ENCODE measurements at places on chromosomes 16 and 17.
A peak's percentile ranks its signal among the peaks of the same experiment; 100 is the strongest.

- DNase-seq = no peak
These were observed 1584.4 kb upstream of the GOT2 start for GRCh38 chr16:60318486-60318885.

DNA sequence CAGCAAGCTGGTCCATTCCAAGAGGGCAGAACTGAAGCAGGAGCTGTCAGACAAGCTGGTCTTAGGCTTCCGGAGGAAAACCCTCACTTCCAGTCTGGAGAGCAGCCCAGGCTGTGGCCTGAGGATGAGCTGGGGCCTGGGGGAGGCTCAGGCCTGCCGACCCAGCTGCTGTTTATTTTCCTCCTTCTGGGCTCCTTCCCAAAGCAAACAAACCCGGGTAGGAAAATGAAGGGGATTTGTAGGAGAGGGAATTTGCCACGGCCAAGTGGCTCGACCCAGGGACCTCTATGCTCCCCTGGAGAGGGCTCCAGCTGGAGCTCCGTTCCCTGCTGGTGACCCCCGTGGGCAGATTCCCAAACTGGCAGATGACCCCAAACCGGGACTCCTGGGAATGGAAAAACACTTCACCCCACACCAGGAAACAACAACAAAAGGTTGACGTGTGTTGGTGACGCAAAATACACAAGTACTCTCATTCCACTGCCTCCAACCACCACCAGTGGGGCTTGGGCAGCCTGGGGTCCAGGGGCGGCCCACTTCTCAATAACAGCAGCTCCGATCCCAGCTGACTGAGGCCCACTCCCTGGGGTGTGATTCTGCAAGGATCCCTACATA is 8.8 kb downstream of the JUP start:
- DNase-seq = no peak

DNA sequence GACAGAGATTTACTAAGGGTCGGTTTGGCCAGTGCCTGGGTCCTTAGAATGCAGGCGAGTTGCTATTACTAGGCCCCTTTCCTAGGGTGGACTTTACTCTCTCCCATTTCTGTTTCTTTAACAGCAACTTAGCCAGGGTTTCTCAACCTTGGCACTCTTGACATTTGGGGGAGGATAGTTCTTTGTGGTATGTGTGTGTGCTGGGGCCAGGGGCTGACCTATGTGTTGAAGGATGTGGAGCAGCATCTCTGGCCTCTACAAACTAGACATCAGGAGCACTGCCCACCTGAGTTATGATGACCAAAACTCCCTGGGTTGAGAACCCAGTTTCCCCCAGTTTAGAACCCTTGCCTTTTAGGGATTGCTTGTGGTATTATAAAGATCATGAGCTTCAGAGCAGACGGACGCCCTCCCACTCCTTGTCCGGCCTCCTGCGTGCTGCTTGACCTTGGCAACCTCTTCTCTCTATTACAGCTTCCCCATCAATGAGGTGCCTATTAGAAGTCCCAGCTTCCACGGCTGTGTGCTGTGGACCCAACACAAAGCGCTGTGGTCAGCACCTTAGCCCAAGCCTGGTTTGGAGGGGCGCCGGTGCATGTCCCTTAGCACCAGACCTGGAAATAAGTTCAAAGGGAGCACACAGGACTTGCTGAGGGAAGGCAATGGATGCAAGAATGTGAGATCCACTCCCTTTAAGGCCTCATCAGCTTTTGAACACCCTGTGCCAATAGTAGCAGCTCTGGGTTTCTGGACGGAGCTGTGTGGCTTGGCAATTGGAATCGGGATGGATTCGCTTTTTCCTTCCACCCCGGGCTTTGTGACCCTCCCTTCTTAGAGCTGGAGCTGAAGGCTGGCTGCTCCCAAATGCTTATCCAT is 239.2 kb upstream of the MAF start:
- no peak for DNase-seq

DNA sequence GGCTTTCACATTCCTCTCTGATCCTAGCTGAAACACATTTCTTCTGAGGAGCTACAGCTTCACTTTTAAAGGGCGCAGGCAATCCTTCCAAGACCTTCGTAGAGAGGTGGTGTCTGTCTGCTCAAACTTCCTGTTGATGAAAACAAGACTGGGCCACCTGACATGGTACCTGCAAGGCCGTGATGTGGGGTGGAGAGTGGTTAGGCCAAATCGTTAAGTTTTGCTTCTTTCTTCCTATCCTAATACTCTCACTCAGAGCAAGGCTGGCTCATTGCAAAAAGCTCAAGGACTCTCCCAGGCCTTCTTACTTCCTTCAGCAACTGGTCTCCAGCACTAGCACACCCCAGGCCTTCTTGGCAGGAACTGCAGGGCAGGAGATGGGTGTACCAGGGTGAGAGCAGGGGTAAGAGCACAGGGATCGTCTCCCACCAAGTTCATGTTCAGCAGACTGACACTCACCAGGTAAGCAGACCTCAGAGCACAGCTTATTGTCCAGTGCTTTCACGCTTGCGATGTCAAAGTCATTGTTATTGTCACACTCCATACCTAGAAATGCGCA is 10.9 kb upstream of the FOXJ1 start:
- DNase-seq = no peak

- DNase-seq = no peak
These were observed 4.3 kb upstream of the NTN1 start for GRCh38 chr17:9016941-9017552.

- DNase-seq = no peak
These were observed 251.2 kb downstream of the ENGASE start for GRCh38 chr17:79325709-79326430.

GRCh38 chr17:49249890-49250522 is 19.4 kb upstream of the PHOSPHO1 start:
- DNase-seq = no peak

DNA sequence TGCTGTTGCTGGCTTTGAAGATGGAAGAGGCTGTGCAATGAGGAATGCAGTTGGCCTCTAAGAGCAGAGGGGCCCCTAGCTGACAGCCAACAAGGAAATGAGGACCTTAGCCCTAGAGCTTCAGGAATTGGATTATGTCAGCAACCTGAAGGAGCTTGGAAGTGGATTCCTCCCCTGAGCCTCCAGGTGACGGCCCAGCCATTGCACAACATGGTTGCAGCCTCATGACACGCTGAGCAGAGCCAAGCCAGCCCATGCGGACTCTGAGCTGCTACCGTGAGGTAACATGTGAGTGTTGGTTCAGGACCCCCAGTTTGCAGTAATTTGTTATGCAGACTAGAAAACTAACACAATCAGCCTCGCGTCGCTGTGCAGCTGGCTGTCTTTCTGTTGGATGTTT is 20.2 kb downstream of the CCDC42 start:
- no peak for DNase-seq

DNA sequence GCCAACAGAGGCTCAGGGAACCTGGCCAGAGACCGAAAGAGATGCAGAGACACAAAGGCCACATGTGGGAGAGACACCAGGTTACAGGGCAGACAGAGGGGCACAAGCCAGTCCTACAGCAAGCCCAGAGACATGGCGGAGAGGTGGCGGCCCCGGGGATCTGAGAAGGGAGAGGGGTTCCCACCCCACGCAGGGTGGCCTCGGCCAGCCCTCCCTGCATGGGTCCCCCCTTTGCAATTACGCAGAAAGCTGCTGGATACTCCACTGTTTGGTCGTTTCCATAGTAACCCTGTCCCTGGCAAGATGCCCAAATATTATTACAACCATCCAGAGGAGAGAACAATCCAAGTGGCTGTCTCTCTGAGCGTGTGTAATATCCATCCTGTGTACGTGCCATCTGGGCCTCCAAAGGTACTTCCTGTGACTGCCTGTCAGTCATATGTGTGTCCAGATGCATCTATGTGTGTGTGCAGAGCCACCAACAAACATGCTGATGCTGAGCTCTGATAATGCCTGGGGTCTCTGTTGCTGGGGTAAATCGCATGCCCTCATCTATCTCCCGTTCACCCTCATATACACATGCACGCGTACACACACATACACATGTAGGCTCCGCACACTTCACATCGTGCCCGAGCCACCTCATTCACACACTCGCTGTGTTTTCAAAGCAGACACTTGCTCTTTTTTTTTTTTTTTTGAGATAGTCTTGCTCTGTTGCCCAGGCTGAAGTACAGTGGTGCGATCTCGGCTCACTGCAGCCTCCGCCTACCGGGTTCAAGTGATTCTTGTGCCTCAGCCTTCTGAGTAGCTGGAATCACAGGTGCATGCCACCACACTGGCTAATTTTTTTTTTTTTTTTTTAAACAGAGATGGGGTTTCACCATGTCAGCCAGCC is 5.5 kb downstream of the PCGF2 start:
- peak; percentile 30 for DNase-seq

GRCh38 chr16:22120440-22120839 is 28.1 kb downstream of the VWA3A start:
- no peak for DNase-seq

- DNase-seq = no peak
These were observed 4.8 kb downstream of the RNF213 start for GRCh38 chr17:80265205-80266068.

DNA sequence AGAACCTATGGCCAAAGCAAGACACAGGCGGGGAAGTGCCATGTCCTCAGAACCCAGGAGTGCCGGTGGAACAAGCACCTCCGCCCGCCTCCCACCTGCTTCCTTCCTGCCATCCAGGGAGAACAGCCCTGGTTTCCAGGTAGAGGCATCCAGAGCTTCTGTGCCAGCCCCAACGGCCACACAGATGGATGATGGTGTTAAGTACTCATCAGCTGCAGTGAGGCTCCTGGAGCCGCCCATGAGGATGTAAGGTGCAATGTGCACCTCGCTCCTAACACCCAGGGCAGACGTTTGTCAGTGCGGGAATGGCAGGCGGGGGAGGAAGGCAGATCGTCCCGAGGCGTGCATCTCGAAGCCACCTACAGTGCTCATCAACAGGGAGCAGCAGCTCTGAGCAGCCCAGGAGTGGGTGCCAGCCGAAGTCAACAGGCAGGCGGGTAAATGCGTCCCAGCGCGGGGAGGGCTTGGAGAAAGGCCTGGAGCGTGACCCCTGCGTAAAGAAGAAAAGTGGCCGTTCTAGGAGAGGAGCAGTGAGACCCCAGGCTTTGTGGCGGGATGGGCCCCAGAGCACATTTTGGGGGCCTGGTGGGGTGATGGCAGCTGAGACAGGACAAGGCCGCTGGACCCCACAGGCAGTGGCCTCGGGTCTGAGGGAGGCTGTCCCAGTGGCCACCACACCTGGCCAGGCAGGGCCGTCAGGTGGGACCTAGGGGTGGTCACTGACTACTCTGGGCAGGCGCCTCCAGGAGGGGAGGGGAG is 46.1 kb upstream of the ACSF3 start:
- DNase-seq = no peak

GRCh38 chr16:25643633-25644032 is 48.1 kb upstream of the HS3ST4 start:
- DNase-seq = no peak

- no peak for DNase-seq
These were observed 16.0 kb upstream of the KCNJ16 start for GRCh38 chr17:70059071-70059470.

- DNase-seq = no peak
These were observed 201.6 kb downstream of the TMEM114 start for GRCh38 chr16:8388684-8389083.

Measured in erythroblast (primary cell).